GM04504 (cell line): ENCODE measurements at places on chromosomes 7 and 10.

DNA sequence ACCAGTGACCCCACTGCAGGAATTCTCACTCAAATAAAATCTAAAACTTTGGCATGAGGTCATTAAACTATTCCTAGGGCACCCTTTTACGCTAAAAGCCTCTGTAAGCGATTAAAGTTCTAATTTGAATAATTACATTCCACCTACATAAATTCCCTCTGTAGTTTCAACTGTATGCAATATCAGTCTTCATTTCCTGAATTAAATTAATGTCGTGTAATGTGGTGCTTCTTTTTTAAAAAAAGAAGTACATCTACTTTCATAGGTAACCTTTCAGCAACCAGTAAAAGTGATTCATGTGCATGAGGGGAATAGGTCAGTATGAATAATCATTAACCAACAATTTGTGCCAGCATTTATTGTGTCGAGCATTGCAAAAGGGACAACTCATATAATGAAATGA is 44.7 kb downstream of the IMMP2L start:
- DNase-seq: no peak

GRCh38 chr7:3887096-3887690 is 586.1 kb downstream of the SDK1 start:
- DNase-seq: no peak

GRCh38 chr10:86753051-86753450 is 3.4 kb upstream of the BMPR1A start:
- DNase-seq: no peak

- no peak for DNase-seq
Observed at GRCh38 chr10:120336911-120337540, 120.0 kb upstream of the PLPP4 start.

DNA sequence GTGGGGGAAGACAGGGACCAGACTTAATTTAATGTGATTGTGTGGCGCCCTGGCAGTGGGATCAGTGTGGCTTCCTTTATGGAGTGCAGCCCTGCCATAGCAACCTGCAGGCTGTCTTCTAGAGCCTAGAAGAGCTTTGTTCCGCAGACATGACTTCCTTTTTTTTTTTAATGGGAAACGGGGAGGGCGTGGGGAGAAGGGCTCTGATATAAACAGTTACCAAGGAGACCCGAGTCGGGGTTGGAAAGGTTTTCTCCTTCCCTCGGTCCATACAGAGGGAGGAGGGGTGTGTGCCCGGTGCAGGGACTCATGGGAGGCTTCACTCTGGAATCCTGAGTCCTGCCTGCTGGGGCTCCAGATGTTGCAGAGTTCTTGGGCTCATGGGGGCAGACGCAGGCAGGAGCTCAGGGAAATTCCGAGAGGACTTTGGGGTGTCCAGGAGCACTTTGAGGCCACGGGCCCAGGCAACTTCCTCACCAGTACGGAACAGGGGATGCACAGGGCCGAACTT is 26.9 kb downstream of the TMEM120A start:
- no peak for DNase-seq
